Breast epithelium (tissue), 4 donors: ENCODE measurements at places on chromosomes 1 and 21. TPM values are rescaled to one million over a fixed set of nuclear protein-coding genes. Genes with fewer than 3 reads are reported as not detected.

DNA sequence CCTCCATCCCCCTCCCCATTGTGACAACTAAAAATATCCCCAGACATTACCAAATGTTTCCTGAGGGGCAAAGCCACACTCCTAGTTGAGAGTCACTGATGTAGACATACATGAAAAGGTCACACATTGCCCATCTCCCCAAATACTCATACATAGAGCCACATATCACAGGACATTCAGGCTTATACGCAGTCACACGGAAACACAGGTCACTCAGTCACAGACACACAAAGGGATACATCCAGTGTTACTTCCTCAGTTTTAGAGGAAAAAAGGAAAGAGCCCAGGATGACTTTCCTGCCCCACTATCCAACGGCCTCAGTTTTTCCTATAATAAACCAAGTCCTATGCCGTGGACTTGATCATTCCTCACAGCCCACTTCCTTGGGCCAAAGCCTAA lies 1.9 kb downstream of the SLC39A1 start:
- no peak for DNase-seq
- no peaks in the 10 kb centered on the region for H3K36me3 ChIP-seq
- H3K27ac ChIP-seq = peak overlapping the region; percentile 95
- peaks cover 17% of the 10 kb centered on the region for H3K4me1 ChIP-seq

- DNase-seq = no peak
- H3K27me3 ChIP-seq = no peaks in the 10 kb centered on the region
- no peaks in the 10 kb centered on the region for H3K4me1 ChIP-seq
- no peaks in the 10 kb centered on the region for H3K36me3 ChIP-seq
- H3K27ac ChIP-seq = no peak overlapping the region
Measured at GRCh38 chr1:24972221-24972914, 42.3 kb upstream of the RUNX3 start.

GRCh38 chr1:107946794-107947193 lies 18.2 kb downstream of the VAV3 start:
- H3K27ac ChIP-seq = no peak overlapping the region
- no peak for DNase-seq
- no peaks in the 10 kb centered on the region for H3K27me3 ChIP-seq
- no peaks in the 10 kb centered on the region for H3K4me1 ChIP-seq
- no peak overlapping the region for H3K4me3 ChIP-seq
- H3K36me3 ChIP-seq = no peaks in the 10 kb centered on the region

- H3K4me1 ChIP-seq = peaks cover 6% of the 10 kb centered on the region
- H3K36me3 ChIP-seq = no peaks in the 10 kb centered on the region
- H3K4me3 ChIP-seq = no peak overlapping the region
- H3K27me3 ChIP-seq = no peaks in the 10 kb centered on the region
- no peak for DNase-seq
Measured at GRCh38 chr1:65056234-65056633, 89.9 kb upstream of the JAK1 start.

- H3K27ac ChIP-seq = no peak overlapping the region
- DNase-seq = no peak
- no peak overlapping the region for H3K4me3 ChIP-seq
- no peaks in the 10 kb centered on the region for H3K36me3 ChIP-seq
- no peaks in the 10 kb centered on the region for H3K27me3 ChIP-seq
Measured at GRCh38 chr1:63255153-63255552, 67.2 kb upstream of the FOXD3 start.

Gene FCRL6
- 0.98 TPM for total RNA-seq

Gene HAO2
- total RNA-seq = 0.66 TPM

Gene MTARC1
- 47.9 TPM for total RNA-seq

Gene KRTAP13-2
- total RNA-seq = not detected
